ENCODE measurements at places on chromosomes 2 and 18.

DNA sequence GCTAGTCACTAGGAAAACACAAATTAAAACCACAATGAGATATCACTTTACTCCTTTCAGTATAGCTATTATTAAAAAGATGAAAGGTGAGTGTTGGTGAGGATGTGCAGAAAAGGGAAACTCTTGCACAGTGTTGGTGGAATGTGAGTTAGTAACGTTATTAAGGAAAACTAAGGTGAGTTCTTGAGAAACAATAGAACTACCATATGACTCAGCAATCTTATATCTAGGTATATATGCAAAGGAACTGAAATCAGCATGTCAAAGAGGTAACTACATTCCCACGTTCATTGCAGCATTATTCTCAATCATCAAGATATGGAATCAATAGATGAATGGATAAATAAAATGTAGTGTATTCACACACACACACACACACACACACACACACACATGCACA lies 117.3 kb upstream of the HNMT start:
- no peak for DNase-seq

DNA sequence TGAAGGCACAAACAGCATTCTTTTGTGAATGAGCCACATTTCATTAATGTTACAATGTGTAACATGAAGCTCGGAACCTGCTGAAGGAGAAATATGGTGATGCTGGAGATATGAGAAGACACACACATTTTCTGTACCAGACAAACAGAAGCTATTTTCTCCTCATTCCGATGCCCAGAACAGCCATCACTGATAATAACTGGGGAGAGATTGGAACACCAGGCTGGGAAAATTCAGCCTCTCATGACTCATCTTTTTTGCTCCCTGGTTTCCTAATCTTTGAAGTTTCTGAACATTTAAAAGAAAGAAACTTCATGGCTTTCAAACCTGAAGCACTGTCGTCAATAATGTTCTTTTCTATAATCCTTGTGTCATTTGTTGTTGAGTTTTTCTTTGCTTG lies 110.9 kb downstream of the LYPD6 start:
- DNase-seq, result no peak

GRCh38 chr2:28592481-28592880 lies 96.6 kb downstream of the PLB1 start:
- no peak for DNase-seq

DNA sequence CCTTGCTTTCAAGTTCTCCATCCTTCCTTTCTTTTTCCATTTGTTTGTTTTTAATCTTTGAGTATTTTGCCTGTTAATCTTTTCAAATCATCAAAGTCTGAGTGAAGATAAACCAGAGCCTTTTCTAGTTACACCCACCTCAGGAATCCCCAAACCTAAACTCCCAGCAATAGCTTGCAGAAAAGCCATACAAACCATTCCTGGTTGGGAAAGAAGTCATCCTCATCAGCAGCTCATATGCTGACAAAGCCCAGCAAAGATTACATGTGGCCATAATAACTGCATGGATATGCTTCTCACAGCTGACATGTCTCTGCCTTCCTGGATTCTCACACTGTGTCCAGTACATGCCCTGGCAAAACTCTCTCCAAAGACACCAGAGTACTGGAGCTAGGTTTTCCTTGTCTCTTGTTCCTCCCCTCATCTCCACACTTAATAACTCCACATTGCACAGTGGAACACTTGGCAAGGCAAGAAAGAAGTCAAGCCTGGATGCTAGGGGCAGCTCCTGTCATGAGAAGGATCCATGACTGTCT lies 126.4 kb upstream of the TLK1 start:
- DNase-seq, result no peak

DNA sequence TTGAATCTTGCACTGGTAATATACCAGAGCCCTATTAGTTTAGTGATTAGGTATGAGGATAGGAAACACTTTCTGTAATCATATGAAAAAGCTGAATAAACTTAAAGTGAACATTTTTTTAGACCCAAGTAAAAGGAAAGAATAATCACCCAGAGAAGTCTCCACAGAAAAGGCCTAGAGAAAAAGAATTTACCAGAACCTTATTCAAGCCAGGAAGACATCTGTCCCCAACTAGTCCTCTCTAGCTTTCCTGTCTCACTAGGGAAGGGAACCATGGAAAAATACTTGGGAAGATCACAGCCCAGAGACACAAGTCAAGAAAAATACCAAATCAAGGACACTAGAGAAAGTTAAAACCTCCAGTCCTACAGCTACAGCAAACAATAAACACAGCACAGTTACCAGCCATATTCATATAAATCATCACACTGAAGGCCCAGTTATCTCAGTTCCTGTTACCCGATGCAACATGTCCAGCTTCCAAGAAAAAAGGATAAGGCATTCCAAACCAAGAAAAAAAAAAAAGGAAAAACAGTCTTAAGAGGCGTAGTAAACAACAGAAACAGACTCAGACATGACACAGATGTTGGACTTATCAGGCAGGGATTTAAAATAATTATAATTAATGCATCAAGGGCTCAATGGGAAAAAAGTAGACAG lies 461.5 kb downstream of the IRS1 start:
- DNase-seq, result no peak

GRCh38 chr2:201888426-201888800 lies 82.1 kb downstream of the CDK15 start:
- no peak for DNase-seq

GRCh38 chr2:138507267-138507666 lies 5.7 kb downstream of the SPOPL start:
- DNase-seq, result no peak

DNA sequence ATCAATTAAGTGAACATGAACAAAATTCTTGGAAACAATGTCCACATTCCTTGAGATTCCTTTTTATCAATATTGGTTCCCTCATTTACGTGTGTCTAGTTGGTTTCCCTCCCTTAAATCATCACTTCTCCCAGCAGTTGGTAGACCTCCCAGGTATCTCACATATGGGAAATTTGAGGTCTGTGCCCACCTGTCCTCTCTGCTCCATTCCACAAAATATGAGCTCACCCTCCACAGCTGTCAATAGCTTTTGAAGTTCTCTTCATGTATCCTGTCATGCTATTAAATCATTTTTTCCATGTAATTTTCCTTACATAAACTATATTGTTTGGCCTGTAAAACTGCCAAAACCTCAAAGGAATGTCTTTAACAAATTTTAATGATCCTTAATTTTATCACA lies 992.2 kb upstream of the ACVR2A start:
- DNase-seq, result no peak

- no peak for DNase-seq
Observed at GRCh38 chr2:25269233-25269632, 72.5 kb downstream of the DNMT3A start.

- no peak for DNase-seq
Observed at GRCh38 chr2:217539126-217539525, 463.7 kb downstream of the TNS1 start.

DNA sequence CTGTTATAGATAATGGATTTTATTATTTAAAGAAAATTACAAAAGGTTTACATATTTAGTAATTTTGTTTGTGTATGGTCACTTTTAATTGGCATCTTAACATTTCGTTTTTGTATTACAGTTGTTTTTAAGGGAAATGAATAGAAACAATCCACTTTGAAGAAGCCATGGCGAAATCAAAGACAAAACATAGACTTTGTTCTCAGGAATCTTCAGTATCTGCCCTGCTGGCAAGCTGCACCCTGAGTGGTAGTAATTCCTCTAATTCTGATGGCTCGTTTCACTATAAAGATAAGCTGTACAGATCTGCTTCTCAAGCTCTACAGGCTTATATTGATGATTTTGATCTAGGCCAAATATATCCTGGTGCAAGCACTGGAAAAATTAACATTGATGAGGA lies 2.7 kb downstream of the C18orf54 start:
- no peak for DNase-seq

- DNase-seq, result no peak
Observed at GRCh38 chr2:69036926-69037325, 23.9 kb downstream of the ANTXR1 start.

GRCh38 chr18:37272226-37272625 lies 293.4 kb downstream of the CELF4 start:
- no peak for DNase-seq

- DNase-seq, result no peak
Observed at GRCh38 chr2:3041246-3041645, 336.4 kb downstream of the EIPR1 start.

- DNase-seq, result no peak
Observed at GRCh38 chr2:146437712-146438111, 1407.1 kb upstream of the ACVR2A start.

DNA sequence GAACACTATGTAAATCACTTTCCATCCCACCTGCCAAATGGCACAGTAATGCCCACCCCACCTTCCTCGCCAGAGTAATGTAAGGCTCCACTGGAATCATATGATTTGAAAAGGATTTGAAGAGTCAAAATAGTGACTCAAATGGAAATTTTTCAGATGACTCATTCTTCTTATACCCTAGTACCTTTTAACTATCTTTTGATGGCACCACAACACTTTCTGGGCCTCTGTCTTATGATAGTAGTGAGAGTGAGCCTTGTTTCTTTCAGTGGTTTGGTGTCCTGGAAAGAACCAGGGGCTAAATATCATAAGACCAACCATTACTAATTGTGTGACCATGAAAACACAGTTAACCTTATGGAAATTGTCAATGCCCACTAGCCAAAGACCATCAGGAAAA lies 235.4 kb upstream of the SLC14A2 start:
- DNase-seq, result no peak

DNA sequence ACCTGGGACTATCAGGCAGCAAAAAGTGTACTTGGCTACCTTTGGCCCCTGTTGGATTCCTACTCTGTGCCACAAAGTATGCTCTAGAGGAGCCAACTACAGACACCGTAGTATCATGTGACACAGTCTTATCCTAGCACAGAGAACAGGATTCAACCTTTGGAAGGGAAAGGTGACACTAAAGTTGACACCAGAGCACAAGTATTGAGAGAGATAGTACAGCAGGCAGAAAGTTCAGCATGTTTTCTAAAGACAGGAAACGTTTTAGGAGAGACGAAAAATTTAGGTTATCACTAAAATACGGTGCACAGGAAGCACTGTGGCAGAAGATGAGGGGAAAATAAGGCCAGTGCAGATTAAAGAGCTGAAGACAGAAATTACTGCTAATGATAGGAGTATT lies 18.6 kb downstream of the SMAD2 start:
- no peak for DNase-seq

GRCh38 chr2:132497591-132497990 lies 81.0 kb downstream of the GPR39 start:
- DNase-seq, result no peak

GRCh38 chr2:219002395-219003266 lies 9.4 kb upstream of the CRYBA2 start:
- peak; percentile 63 for DNase-seq

- no peak for DNase-seq
Observed at GRCh38 chr2:211103989-211104388, 547.6 kb downstream of the CPS1 start.

DNA sequence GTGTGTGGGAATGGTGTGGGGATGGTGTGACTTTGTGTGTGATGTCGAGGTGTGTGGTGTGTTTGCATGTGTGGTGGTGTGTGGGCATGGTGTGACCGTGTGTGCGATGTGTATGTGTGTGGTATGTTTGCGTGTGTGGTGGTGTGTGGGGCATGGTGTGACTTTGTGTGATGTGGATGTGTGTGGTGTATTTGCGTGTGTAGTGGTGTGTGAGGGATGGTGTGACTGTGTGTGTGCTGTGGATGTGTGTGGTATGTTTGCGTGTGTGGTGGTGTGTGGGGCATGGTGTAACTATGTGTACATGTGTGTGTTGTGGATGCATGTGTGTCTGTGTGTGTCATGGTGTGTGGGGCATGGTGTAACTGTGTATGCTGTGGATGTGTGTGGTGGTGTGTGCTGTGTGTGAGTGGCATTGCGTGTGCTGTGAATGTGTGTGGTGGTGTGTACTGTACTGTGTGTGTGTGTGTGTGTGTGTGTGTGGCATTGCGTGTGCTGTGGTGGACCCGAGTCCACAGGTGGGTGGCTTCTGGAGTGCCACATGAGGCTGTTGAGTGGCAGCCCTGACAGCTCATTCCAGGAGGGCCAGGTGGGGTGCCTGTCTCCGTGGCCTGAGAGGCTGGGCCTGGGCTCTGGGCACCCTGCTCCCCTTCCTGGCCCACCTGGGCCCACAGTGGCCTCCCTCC lies 14.7 kb downstream of the ODC1 start:
- no peak for DNase-seq

GRCh38 chr2:39437522-39438296 lies 624 bp upstream of the MAP4K3 start:
- no peak for DNase-seq

DNA sequence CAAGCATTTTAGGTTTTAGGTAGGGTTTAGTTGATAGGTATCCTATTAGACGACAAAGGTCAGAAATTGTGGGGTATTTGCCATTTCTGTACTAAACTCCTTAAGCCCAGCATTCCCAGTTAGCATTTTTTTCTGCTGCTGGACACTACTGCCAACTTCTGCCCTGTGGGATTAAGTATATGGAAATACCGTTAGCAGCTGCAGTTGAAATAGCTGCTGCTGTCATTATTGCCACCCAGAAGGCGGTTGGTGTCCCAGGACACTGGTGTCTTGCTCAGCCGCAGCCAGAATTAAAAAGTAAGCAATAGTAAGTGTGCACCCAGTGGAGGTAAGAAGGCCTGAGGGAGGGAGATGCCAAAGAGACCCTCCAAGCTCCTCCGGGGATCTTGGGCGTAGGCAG lies 1.9 kb upstream of the UXS1 start:
- no peak for DNase-seq

- no peak for DNase-seq
Observed at GRCh38 chr2:174577967-174578589, 19.5 kb downstream of the WIPF1 start.

DNA sequence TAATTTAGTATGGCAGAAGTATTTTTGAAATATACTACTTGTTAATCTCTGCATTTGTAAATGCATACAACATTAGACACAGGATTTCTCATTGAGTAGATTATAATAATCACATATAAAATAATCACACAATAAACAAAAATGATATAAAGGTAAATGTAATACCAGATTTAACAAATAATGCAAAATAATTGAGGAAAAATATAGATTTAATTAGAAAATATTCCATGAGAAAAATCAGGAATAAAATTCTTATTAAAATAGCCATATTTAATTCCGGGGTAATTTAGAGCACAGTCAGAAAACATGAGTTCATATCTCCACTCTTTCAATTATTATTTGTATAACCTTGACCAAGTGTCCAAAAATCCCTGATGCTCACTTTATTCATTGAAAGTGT lies 385.9 kb upstream of the SYT4 start:
- DNase-seq, result no peak

Data from NT2/D1 (cell line).